ENCODE measurements at places on chromosomes 5 and 9. TPM values are rescaled to one million over a fixed set of nuclear protein-coding genes. Genes with fewer than 3 reads are reported as not detected.

SLC34A3 gene
- total RNA-seq: not detected

C5orf24 gene
- 18.9 TPM for total RNA-seq

CCL27 gene
- not detected for total RNA-seq

CCDC127 gene
- total RNA-seq: 6.4 TPM

EPB41L4A gene
- total RNA-seq: 1.7 TPM

C5orf47 gene
- total RNA-seq: not detected

ACTBL2 gene
- not detected for total RNA-seq

WNK2 gene
- 3.1 TPM for total RNA-seq

IFNB1 gene
- total RNA-seq: not detected

RMND5B gene
- total RNA-seq: 33.5 TPM

SHB gene
- total RNA-seq: 47.3 TPM

EQTN gene
- not detected for total RNA-seq

LSM11 gene
- 3.5 TPM for total RNA-seq

PDCD1LG2 gene
- 0.19 TPM for total RNA-seq

CDH18 gene
- total RNA-seq: not detected

PCDHA8 gene
- not detected for total RNA-seq

MEIKIN gene
- not detected for total RNA-seq

GIN1 gene
- 5.3 TPM for total RNA-seq

CDH9 gene
- total RNA-seq: not detected

All from A549 treated with ZK216348 at 1 μM for 4 hours (cell line).